Globus pallidus (tissue), 1 donor: ENCODE measurements at places on chromosomes 2 and 18.

GRCh38 chr18:63730773-63731172, 28.0 kb downstream of the SERPINB11 start:
- no peak for DNase-seq

DNA sequence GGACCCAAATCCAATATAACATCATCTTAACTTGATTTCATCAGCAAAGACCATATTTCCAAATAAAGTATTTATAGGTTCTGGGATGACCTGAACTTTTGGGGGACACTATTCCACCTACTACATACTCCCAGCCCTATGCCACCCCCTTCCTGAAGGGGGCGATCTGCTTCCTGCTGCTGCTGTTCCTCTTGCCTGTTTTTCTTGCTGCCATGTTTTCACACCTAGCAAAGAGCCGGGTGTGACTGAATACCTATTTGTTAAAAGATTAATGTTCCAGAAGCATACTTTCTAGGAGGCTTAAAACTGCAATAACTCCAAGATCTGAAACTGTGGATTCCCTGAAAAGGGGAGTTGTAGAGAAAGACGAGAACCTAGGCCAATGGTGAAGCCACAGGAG, 89.7 kb downstream of the ICOS start:
- no peak for DNase-seq

- no peak for DNase-seq
Observed at GRCh38 chr18:78831603-78832002, 148.0 kb upstream of the SALL3 start.

GRCh38 chr2:12347066-12347493, 369.7 kb upstream of the TRIB2 start:
- DNase-seq = no peak

DNA sequence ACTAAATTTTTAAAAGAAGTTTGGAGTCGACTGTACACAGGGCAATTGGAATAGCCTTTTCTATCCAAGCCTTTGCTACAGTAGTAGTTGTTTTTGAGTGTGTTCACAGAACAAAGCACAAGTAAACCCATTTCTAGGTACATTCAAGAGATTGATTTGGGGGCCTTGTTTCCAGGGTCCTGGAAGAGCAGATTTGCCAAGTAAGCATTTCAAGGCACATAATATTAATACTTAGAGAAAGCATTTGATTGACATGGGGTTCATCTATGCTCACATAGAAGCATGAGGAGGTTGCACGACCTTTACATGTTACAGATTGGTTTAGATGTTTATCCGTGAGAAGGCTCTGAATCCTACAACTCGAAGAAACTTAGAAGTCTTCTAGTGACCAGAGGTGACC, 324.1 kb downstream of the MYCN start:
- no peak for DNase-seq

DNA sequence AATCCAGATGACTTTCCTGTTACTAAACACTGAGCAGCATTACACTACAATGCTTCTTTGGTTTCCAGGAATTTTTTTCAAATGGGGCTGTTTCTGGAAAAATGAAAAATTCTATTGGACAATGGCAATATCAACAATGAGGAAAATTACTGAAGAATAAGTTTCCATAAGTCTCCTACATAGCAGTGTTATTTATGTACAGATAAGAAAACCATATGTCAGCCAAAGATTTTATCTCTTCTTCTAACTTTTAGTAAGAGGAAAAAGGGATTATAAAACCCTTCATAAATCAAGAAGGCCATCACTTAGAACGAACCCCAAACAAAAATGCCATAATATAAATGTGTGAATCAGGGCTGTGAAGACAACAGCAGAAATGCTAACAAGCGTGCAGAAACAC, 31.6 kb upstream of the NOSTRIN start:
- DNase-seq = no peak
